ENCODE measurements at places on chromosomes 5 and 9.

DNA sequence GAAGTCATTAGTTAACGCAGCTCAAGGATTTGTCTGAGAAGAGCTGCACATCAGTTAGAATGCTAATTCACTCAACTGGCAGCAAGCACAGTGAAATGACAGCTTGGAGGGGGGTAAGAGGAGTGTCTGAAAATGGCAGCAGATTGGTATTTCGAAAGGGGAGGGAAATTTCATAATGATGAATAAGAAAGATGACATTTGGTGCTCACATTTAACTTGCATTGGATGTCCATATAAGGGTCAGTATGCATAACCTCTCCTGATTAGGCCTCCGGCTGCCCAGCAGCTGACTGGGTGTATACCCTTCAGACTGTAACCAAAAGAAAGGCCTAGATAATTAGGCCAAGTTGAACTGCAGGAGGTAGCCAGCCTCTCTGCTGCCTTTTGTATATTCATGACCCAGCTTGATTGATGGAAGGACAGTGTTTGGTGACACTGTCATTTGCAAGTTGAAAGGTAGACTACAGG, 131.0 kb downstream of the PBX3 start:
- no peak for DNase-seq

GRCh38 chr9:14881006-14881405, 29.2 kb downstream of the FREM1 start:
- DNase-seq, result no peak

DNA sequence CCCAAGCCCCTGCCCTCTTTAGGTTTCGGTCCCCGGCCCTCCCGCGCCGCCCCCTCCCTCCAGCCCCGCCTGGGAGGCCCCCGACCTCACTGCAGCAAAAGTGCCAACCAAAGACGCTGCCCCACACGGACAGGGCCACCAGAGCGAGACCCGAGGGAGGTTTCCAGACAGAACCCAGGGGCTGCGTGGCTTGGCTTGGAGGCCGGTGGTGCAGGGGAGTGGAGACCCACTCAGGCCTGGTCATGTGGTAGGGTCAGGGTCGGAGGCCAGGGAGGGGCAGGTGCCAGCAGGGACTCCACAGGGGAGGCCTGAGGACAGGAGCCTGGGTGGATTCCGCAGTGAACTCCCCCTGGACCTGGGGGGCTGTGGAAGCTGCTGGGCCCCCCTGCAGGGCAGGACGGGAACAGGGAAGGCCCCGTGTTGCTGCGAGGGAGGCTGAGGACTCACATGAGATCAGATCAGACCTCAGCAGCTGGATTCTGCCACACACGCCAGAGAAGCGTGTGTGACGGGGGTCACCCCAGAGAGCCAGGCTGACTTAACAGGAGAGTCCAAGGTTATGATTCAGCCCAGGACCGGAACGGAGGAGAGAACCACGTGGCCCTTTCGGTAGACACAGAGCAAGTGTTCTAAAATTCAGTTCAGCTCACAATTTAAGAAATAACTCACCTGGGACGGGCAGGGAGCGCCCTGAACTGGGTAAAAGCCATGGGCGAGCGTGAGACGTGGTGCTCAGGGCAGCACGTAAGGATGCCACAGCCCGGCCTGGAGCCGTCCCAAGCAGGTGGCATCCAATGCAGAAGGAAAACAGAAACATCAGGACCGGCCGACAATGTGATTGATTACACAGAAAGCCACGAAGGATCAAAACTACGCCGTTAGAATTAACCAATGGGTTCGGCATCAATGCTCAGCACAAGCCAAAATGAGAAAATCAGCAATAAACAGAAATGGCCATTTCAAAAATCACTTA, 38.9 kb downstream of the EXD3 start:
- DNase-seq, result no peak

DNA sequence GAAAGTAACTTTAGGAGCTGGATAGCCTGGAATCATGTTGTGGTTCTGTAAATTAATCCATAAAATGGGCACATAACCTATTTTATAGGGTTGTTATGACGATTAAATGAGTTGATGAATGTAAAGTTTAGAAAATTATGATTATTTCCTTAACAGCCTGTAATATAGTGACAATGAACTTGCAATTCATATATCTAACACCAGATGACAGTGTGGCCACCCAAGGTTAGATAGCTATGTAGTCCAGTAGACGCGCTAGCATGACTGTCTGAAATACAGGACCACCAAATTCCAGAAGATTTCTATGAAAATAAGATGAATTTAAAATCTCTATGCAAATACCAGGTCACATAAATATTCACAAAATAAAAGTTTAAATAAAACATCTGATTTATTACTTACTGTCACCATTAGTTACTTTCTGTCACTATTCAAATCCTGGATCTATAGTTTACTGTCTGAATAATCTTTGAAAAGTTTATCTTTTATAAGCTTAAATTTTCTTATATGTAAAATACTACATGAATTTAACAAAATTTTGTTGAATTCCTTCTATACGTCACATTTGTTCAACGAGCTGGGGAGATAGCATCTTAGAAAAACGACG, 26.1 kb upstream of the MACIR start:
- no peak for DNase-seq
